ENCODE measurements at places on chromosomes 11 and 22. TPM values are rescaled to one million over a fixed set of nuclear protein-coding genes. Genes with fewer than 3 reads are reported as not detected.

GRCh38 chr11:65418681-65419459, 3.7 kb upstream of the NEAT1 start:
- DNase-seq, result no peak

GRCh38 chr11:68380786-68381622, 68.6 kb downstream of the LRP5 start:
- DNase-seq, result no peak

GRCh38 chr11:79720115-79720514, 279.3 kb upstream of the TENM4 start:
- DNase-seq, result no peak

GRCh38 chr11:44575288-44575672, 9.8 kb downstream of the CD82 start:
- no peak for DNase-seq

DNA sequence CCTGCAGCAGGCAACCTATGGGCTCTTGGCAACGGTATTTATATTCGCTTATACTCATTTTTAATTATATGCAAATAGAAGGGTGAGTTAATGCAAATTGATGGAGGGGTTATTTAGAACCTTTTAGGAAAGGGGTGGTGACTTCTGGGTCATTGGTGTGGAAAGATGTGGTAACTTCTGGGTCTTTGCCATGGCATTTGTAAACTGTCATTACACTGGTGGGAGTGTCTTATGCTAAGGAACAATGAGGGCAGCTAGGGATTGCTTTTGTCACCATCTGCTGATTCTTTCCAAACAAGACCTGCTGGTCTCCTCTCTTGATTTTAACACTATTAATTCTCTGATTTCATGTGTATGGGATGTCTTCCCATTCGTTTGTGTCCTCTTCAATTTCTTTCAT, 11.7 kb upstream of the KAT5 start:
- no peak for DNase-seq

DNA sequence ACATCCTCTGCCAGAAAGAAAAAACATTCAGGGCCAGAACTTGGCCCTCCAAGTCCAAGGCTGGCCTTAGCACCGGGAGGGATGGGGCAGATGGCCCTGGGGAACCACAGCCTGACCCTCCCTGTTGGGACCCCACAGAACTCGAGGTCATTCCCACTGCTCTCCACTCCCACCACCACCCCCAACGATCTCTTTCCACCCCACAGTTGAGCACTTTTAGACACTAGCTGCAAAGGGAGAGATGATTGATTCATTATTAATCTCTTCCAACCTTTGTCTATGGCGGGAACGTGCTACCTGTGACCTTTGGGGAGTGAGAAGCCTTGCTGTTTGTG, 869.7 kb downstream of the BRD1 start:
- DNase-seq, result no peak

DNA sequence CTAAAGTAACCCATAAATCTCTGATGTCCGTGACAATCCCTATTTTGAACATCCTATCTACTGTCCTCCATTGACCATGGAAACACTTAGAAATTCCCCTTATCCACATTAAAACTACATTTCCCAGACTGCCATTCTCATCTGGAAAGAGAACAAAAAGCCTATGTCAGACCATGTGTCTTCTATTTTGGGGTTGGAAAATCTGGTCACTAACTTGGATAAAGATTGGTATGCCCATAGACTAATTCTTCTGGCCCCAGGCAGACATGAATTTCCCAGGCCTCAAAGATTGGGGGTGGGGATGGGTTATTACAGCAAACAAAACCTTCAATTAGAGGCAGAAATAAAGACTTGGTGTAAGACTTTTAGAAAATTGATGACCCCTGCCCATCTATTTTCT, 30.9 kb upstream of the CREB3L1 start:
- no peak for DNase-seq

GRCh38 chr22:22928666-22929380, 41.2 kb downstream of the IGLL5 start:
- DNase-seq, result no peak

GRCh38 chr22:43393132-43393843, 18.5 kb upstream of the MPPED1 start:
- no peak for DNase-seq

DNA sequence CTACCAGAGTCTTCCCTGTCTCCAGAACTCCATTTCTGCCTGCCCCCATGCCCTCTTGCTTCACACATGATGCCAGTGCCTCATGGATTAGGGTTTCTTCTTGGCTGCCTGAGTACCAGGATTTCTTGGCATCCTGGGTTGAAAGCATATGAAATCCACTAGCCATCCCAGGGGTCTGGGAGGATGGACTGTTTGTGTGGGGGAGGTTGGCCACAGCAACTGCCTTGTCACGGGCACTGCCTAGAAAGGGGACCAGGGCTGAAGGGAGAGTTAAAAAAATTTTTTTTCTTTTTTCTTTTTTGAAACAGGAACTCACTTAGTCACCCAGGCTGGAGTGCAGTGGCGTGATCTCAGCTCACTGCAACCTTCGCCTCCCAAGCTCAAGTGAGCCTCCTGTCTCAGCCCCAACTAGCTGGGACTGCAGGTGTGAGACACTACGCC, 4.2 kb downstream of the USP35 start:
- no peak for DNase-seq

- no peak for DNase-seq
Measured at GRCh38 chr11:31656051-31656450, 146.5 kb downstream of the ELP4 start.

DNA sequence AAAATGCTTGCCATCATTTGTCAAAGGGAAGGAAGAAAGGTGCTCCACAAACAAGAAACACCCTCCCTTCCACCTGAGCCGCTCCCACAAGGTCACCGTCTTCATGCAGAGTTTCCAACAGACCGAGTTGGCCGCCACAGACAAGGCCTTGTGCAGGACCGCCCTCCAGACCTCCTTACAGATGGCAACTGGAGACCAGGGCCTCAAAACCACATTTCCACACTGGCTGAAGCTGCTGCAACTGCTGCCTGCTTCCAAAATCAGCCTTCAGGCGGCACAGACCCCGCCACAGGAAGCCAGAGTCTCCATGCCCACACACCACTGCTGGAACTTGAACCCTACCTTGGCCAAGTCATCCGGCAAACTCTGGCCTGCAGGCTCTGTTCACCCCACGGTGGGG, 6.3 kb downstream of the DEAF1 start:
- no peak for DNase-seq

DNA sequence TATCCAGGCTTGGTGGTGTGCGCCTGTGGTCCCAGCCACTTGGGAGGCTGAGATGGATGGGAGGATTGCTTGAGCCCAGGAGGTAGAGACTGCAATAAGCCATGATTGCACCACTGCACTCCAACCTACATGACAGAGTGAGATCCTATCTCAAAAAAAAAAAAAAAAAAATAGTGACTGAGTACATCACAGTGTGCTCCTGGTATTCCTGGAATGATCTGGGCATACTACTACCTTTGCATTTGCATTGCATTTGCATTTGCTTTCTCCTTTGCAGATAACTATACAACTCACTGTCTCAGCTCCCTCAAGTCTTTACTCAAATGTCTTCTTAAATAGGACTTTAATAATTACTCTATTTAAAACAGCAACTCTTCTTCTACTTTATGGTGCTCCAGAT, 51.8 kb downstream of the DLG2 start:
- DNase-seq, result no peak

- DNase-seq, result no peak
Measured at GRCh38 chr22:27692243-27692642, 109.3 kb downstream of the MN1 start.

- no peak for DNase-seq
Measured at GRCh38 chr11:113519989-113520613, 44.9 kb upstream of the DRD2 start.

- no peak for DNase-seq
Measured at GRCh38 chr22:19582033-19582693, 58.0 kb upstream of the CLDN5 start.

- DNase-seq, result no peak
Measured at GRCh38 chr11:76293189-76293631, 86.9 kb upstream of the WNT11 start.

DNA sequence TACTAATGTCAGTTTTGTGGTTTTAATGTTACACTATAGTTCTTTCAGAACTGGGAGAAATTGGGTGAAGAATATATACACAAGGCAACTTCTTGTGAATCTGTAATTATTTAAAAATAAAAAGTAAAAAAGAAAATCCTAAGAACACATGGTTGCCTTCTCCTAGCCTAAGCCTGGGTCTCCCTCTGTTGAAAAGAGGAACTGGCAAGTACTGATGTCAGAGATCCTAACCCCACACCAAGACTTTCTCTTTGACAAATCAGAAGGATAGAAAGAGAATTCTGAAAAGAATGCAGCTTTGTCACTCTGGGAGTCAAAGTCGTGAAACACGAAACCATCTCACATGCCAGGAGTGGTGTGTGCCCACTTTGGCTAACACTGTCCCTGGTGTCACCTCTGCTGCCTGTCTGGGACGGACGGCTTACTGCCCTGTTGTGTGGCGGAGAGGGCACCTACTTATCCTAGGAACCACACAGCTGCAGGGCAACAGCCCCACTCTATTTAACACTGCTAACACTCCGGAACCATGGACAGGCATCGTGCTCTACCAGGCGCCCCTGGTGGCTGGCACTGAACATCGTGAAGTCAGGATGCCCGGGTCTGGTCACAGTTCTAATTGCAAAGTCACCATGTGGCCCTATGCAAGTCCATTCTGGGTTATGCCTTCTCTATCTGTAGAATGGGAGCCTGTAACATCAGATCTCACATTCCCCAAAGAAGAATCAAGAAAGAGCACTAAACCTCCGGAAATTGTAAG, 108.7 kb upstream of the CD82 start:
- DNase-seq, result no peak

GRCh38 chr11:86464509-86465221, 90.0 kb downstream of the CCDC81 start:
- DNase-seq, result no peak

DNA sequence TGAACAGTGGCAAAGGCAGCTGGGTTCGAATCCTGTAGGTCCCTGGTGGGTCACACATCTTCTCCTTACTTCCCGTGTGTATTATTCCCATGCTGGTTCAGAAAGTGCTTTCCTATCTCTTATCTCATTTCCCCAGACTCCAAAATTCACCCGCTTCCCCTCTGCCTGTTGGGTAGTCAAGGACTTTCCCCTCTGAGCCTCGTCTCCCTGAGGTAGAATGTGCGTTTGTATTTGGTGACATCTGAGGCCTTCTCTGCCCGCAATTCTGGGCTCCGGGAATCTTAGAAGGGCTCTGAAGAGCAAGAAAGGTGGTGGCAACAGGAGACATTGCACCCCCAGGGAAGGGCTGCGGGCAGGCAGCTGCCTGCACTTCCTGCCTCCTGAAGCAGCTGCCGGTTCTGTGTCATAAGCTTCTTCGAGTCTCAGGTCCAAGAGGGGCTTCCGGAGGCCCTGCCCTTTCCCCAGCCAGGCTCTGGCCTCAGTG, 5.9 kb downstream of the LRRC32 start:
- DNase-seq, result no peak

- no peak for DNase-seq
Measured at GRCh38 chr22:24803064-24803542, 2.9 kb upstream of the SGSM1 start.

GRCh38 chr11:113952588-113952987, 22.3 kb upstream of the HTR3A start:
- DNase-seq, result no peak

DNA sequence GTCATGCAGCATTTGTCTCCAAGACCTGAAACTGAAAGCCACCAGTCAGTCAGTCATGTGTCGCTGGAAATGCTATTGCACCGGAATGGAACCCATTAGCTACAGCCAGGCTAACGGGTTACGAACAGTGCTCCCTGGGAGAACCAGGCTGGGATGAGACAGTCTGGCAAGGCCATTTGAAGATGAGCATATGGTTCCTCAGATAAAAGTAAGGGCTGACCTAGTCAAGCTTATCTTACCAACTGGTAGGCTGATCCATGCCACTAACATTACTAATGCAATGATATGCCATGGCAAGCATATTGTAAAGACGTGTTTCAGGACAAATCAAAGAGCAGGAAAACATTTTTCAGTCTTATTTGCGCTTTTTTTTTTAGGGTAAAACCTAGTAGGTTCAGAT, 28.4 kb downstream of the NAP1L4 start:
- DNase-seq, result no peak

GRCh38 chr22:27975381-27976013, 56.4 kb upstream of the PITPNB start:
- no peak for DNase-seq

GRCh38 chr11:100546714-100547113, 140.4 kb upstream of the ARHGAP42 start:
- DNase-seq, result no peak

- DNase-seq, result no peak
Measured at GRCh38 chr11:43558146-43558545, 122.4 kb upstream of the HSD17B12 start.

- DNase-seq, result no peak
Measured at GRCh38 chr11:68460741-68461574, at the start of gene PPP6R3. TSS of gene PPP6R3 (plus strand) at chr11:68460752. CDS start at chr11:68537665, 76,913 bp downstream.

DNA sequence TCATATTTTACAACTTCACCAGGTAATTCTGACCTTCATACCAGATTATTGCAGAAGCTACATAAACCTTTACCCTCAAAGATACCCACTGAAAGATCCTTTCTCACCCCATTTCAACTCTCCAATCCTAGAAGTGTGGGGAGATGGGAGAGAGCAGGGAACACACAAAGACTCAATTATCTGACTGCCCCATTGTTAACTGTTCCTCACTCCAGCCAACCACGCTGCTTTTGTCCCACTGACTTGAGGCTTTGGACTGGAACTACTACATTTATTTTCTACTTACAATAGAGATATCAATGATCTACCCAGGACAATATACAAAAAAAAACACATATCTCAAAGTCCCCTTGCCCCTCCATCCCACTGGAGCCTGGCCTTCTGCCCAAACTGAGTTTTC, 44.7 kb upstream of the SLN start:
- DNase-seq, result no peak

Gene C11orf87
- polyA plus RNA-seq, result 0.14 TPM

Gene CASP5
- polyA plus RNA-seq, result 0.07 TPM

Gene MMP13
- polyA plus RNA-seq, result not detected

Gene MMP10
- polyA plus RNA-seq, result 0.97 TPM

Gene P2RY6
- not detected for polyA plus RNA-seq

Gene C11orf52
- polyA plus RNA-seq, result 0.38 TPM

Gene MMP1
- 41.2 TPM for polyA plus RNA-seq

Gene SF3A1
- polyA plus RNA-seq, result 82.7 TPM

Gene ASPHD2
- polyA plus RNA-seq, result 1.9 TPM

Gene TSPAN18
- 0.98 TPM for polyA plus RNA-seq

Gene FOLH1
- not detected for polyA plus RNA-seq

Gene CACNA1I
- polyA plus RNA-seq, result not detected

All from AG04450 (cell line).